ENCODE measurements at places on chromosomes 12 and 14. TPM values are rescaled to one million over a fixed set of nuclear protein-coding genes. Genes with fewer than 3 reads are reported as not detected.

OR11H6 gene
- total RNA-seq: not detected

CIT gene
- total RNA-seq: 37.3 TPM

GRCh38 chr14:87251011-87251410 lies 742.0 kb downstream of the GALC start:
- no peak for DNase-seq

- DNase-seq: no peak
Observed at GRCh38 chr12:117352206-117352605, 9.2 kb downstream of the NOS1 start.

DNA sequence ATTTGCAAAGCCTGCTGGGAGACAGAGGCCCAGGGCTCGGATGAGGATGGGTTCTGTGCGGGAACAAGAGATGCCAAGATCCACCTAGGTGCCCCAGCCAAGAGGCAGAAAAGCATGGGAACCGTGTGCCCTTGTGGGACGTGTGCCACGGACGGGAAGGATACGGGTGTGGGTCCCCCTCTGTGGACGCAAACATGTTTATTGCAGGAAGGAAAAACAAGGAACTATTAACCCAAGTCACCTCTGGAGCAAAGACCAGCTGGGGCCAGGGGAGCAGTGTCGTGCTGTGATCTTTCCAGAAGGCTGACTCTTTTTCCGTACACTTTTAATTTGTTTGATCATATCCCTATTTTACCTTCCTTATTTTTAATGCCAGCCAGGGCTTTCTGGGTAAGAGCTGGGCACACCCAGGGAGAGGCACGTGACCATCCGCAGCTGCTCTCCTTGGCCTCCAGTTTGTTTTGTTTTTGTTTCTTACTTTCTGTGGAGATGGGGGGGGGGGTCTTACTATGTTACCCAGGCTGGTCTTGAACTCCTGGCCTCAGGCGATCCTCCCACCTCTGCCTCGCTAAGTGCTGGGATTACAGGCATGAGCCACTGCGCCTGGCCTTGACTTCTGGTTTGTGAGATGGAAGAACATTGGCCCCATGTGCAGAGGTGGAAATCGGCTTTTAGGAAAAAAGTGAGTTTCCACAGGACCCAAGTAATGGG lies 20.7 kb downstream of the SCARB1 start:
- DNase-seq: no peak

Measured in K562 (cell line).